ENCODE measurements at places on chromosomes 7 and 10. TPM values are rescaled to one million over a fixed set of nuclear protein-coding genes. Genes with fewer than 3 reads are reported as not detected.

Gene KIF11
- polyA plus RNA-seq: 5.1 TPM

Gene GIMAP2
- polyA plus RNA-seq: 0.23 TPM

DNA sequence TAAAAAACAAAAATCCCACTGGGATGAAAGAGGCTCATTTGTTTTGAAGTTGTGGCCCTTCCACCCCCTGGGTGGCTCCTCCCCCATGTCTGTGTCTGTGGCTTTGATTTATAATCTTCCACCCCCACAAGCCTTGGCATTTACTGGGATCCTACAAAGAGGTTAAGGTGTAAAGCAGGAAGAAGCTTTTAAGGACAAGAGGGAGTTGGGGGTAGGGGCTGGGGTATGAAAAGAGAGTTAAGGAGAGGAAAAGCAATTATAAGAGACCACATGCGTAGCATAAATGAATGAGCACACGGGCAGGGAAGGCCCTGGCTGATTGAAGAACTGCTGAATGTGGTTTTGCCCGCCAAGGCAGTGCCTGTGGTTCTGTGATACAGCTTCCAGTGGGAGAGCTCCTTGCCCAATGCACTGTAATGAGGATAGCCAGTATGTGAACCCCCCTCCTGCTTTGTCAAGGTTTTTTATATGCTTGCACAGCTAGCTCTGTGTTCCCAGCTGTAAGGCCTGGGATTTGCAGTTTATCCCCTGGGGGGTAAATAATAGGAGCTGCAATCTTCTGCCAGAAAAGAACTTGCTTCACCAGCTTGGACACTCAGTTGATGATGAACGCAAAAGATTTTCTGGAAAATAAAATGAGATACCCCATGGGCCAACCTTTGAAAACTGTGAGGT lies 34.7 kb upstream of the KMT2E start:
- peaks cover 50% of the 10 kb centered on the region for H3K4me1 ChIP-seq
- no peaks in the 10 kb centered on the region for H3K27me3 ChIP-seq
- H3K36me3 ChIP-seq: no peaks in the 10 kb centered on the region
- DNase-seq: peak; percentile 60

DNA sequence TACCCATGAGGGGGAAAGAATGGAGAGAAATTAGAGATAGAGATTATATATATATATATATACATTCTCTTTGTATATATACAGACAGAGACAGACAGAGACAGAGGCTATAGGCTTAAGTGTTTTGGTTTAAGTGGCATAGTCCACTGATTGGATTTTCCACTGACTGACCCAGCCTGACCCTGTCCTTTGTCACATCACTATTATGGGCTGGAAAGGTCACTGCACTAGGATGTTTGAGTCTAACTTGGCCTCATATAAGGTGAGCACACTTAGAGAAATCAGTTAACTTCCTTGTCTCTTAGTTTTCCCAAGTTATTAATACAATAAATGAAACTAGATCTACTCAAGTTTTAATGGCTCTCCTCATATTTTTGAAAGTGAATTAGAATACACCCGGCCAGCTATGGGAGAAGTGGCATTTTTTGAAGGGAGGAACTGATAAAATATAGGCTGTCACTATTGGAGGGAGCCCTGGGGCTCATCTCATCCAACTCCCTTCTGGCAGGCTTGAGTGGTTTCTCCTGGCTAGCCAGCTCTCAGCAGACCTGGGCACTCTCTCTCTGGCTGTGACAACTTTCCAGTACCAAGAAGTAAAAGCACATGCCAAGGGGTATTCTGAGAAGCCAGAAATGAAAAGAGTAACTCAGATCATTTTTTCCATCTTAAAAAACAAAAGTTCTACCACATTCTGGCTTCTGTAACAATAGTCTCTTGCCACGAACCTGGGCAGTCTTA lies 455.6 kb upstream of the ANKRD30A start:
- H3K27me3 ChIP-seq: no peaks in the 10 kb centered on the region
- H3K4me3 ChIP-seq: no peak overlapping the region
- H3K27ac ChIP-seq: no peak overlapping the region
- H3K4me1 ChIP-seq: peaks cover 3% of the 10 kb centered on the region
- H3K36me3 ChIP-seq: no peaks in the 10 kb centered on the region

GRCh38 chr10:93701866-93702209 lies 554 bp downstream of the FRA10AC1 start:
- H3K27me3 ChIP-seq: no peaks in the 10 kb centered on the region
- H3K36me3 ChIP-seq: no peaks in the 10 kb centered on the region
- H3K4me3 ChIP-seq: peak overlapping the region; percentile 66
- peaks cover 10% of the 10 kb centered on the region for H3K4me1 ChIP-seq
- H3K27ac ChIP-seq: peak overlapping the region; percentile 93
- DNase-seq: peak; percentile 19

Gene GDF2
- polyA plus RNA-seq: 0.39 TPM

Gene UPK3BL2
- 13.6 TPM for polyA plus RNA-seq

Gene SLIT1
- 0.65 TPM for polyA plus RNA-seq

- peaks cover 13% of the 10 kb centered on the region for H3K4me1 ChIP-seq
- no peak overlapping the region for H3K27ac ChIP-seq
- no peaks in the 10 kb centered on the region for H3K27me3 ChIP-seq
- no peak overlapping the region for H3K4me3 ChIP-seq
- H3K36me3 ChIP-seq: no peaks in the 10 kb centered on the region
- DNase-seq: peak; percentile 39
Measured at GRCh38 chr10:104317269-104317710, 21.0 kb downstream of the ITPRIP start.

GRCh38 chr7:142516038-142516501 lies 233.2 kb upstream of the PRSS1 start:
- DNase-seq: peak; percentile 77
- no peaks in the 10 kb centered on the region for H3K36me3 ChIP-seq
- H3K27me3 ChIP-seq: no peaks in the 10 kb centered on the region
- no peak overlapping the region for H3K4me3 ChIP-seq
- no peaks in the 10 kb centered on the region for H3K4me1 ChIP-seq

GRCh38 chr7:84412161-84412969 lies 217.8 kb upstream of the SEMA3A start:
- H3K27me3 ChIP-seq: no peaks in the 10 kb centered on the region
- H3K36me3 ChIP-seq: no peaks in the 10 kb centered on the region
- peaks cover 13% of the 10 kb centered on the region for H3K4me1 ChIP-seq
- H3K27ac ChIP-seq: peak overlapping the region; percentile 43
- peak; percentile 12 for DNase-seq
- no peak overlapping the region for H3K4me3 ChIP-seq

All from hepatocyte (in vitro differentiated cells).